ENCODE measurements at places on chromosomes 3 and 15.

DNA sequence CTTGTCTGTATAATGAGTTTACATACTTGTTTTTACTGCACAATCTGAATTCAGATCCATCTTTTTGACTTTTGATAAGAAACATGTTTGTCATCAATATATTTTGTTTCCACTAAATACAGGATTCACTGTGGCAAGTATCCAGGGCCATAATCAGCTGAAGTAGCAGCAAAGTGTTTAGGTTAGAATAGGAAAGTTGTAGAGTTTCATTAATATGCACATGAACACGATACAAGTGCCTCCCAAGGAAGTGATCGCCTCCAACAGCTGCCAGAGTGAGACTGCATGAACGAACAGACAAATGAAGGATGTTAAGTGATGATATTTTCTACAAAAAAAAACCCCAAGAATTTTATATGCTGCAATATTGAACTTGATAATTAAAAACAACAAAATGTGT, 204.3 kb downstream of the TBL1XR1 start:
- no peak for DNase-seq

DNA sequence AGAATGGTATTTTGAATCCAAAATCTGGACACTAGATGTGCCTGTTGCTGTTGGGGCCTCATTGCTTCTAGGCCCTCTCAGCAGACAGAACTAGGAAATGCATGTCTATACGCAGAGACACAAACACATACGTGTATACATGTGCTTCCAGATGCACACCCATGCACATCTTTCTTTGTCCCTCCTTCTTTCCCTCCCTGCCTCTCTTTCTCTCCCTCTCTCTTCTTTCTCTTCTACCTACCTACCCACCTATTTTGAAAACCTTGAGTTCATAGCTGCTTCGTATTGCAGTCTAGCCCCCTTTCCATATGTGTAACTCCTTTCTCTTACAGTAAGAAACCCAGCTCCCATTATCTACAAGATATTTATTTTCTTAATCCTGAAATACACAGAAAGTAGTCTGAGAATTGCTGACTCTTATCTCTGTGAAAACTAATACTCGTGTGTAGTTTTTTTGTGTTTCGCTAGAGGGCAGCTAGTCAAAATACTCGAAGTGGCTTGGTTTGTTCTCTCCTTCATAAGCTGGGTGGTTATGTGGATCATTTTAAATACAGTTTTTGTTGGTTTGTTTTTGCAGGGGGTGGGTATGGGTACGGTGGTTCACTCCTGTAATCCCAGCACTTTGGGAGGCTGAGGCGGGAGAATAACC, 18.5 kb downstream of the RPL32 start:
- DNase-seq, result no peak

GRCh38 chr15:43253431-43254403, 13.0 kb downstream of the TGM5 start:
- no peak for DNase-seq

GRCh38 chr3:115704661-115705338, 81.5 kb downstream of the GAP43 start:
- DNase-seq, result no peak

- DNase-seq, result no peak
Observed at GRCh38 chr15:37134244-37134643, 33.9 kb upstream of the MEIS2 start.

- no peak for DNase-seq
Observed at GRCh38 chr3:113204371-113204770, 7.0 kb upstream of the BOC start.

Measured in GM12891 (cell line).